Tongue (tissue), 3 donors: ENCODE measurements at places on chromosomes 4 and X. TPM values are rescaled to one million over a fixed set of nuclear protein-coding genes. Genes with fewer than 3 reads are reported as not detected.

The RAB9B gene
- total RNA-seq, result 36.2 TPM

The USP17L30 gene
- not detected for total RNA-seq

The PNMA6F gene
- not detected for total RNA-seq

The GPRIN3 gene
- total RNA-seq, result 5.8 TPM

The PLAC8 gene
- 2.4 TPM for total RNA-seq

The MED28 gene
- 15.4 TPM for total RNA-seq

The ODAPH gene
- not detected for total RNA-seq
